ENCODE measurements at places on chromosomes 2 and 18.

DNA sequence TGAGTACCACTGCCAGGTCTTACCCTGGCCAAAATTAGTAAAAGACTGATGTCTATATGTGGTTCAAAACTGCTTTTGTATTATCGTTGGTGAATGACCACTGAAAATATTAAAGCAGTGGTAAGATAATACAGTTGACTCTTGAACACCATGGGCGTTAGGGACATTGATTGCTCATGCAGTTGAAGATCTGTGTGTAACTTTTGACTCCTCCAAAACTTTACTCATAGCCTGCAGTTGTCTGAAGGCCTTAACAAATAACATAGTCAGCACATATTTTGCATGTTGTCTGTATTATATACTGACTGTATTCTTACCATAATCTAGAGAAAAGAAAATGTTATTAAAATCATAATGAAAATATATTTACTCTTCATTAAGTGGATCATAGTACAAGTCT, 5.8 kb upstream of the ANKRD12 start:
- no peak for DNase-seq

- peak; percentile 79 for DNase-seq
Measured at GRCh38 chr2:136327162-136327852, 209.4 kb upstream of the CXCR4 start.

- no peak for DNase-seq
Measured at GRCh38 chr2:199458009-199458805, 468 bp upstream of the SATB2 start.

GRCh38 chr2:166239548-166239947, 111.7 kb upstream of the SCN1A start:
- DNase-seq: no peak

DNA sequence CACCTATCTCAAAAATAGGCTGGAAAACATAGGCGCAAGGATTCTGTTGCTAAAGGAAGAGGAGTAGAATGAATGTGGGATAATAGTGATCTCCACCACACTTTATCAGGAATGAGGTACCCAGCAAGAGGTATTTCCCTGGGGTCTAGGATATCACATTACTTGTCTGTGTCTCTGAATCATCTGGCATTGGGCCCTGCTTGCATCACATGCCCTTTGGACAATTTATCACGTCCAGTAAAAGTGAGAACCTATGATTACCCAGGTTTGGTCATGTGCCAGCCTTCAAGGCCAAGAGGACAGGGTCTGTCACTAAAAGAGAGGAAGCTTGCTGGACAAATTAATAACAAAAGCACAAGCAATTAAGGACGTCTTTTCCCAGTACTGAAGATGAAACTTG, 11.4 kb upstream of the TRAPPC8 start:
- DNase-seq: no peak

GRCh38 chr2:43605079-43605655, 9.3 kb upstream of the THADA start:
- no peak for DNase-seq

DNA sequence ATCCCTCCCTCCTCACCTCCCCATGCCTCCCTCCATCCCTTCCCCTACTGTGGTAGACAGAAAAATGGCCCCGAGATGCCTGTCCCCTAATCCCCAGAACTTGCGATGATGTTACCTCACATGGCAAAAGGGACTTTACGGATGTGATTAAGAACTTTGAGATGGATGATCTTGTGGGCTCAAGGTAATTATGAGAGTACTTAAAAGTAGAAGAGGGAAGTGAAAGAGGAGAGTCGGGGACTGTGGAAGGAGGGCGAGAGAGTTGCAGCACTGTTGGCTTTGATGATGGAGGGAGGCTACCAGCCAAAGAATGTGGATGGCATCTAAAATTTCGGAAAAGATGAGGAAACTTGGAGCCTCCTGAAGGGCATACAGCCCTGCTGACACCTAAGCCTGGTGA, 66.5 kb downstream of the AGAP1 start:
- DNase-seq: no peak

- DNase-seq: no peak
Measured at GRCh38 chr2:76870011-76870410, 652.2 kb downstream of the LRRTM4 start.

- DNase-seq: peak; percentile 5
Measured at GRCh38 chr2:241509155-241509784, 886 bp upstream of the STK25 start.
